ENCODE measurements at places on chromosomes 1 and 21.

DNA sequence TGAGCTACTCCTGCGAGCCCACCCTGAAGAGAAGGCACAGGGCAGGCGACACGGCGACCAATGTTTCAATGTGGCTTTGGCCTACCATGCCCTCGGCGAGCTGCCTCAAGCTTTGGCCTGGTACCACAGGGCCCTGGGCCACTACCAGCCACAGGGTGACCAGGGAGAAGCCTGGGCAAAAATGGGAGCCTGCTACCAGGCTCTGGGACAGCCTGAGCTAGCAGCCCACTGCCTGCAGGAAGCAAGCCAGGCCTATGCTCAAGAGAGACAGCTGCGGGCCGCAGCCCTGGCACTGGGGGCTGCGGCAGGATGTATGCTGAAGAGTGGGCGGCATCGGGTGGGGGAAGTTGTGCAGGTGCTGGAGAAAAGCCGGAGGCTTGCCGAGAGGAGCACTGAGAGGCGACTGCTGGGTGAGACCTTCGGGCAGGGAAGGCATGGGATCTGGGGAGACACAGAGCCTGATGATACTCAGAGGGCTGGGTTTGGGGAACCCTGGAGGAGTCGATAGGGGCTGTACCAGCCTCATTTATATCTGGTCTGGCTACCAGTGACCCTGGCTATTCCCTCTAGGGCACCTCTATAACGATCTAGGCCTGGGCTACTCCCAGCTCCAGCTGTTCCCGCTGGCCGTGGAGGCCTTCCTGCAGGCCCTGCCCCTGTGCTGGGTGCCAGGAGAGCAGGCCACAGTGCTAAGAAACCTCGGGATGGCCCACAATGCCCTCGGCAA is 2.3 kb downstream of the TTC24 start:
- no peak for DNase-seq

GRCh38 chr21:46347791-46348381 is 23.9 kb downstream of the PCNT start:
- no peak for DNase-seq

- DNase-seq: no peak
Measured at GRCh38 chr1:154772056-154772455, 98.0 kb downstream of the KCNN3 start.

DNA sequence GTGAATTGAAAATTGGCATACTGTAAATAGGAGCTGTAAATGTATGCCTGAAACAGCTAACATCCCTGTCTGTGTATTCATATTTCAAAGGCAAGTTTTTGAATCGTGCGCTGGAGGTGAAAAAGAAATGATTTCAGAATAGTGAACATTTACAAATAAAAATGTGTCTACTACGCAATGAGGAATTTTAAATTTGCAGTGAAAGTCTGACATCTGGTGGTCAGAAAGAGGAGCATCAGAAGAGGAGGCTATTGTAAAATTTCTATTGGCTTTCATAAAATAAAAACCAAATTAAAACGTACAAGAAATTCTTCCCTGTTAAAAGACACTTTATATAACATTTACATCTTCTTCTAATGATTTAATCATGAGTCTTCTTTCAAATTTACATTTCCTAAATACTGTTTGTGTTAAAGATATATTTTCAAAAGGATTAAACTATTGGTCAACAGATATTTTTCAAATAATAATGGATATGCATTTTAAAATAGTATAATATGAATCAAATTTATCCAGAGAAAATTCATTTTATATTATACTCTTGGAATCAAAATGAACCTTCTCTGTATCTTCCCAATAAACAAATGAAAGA is 113.7 kb upstream of the RRP15 start:
- no peak for DNase-seq

- no peak for DNase-seq
Measured at GRCh38 chr1:159921251-159921650, 4.1 kb downstream of the TAGLN2 start.

DNA sequence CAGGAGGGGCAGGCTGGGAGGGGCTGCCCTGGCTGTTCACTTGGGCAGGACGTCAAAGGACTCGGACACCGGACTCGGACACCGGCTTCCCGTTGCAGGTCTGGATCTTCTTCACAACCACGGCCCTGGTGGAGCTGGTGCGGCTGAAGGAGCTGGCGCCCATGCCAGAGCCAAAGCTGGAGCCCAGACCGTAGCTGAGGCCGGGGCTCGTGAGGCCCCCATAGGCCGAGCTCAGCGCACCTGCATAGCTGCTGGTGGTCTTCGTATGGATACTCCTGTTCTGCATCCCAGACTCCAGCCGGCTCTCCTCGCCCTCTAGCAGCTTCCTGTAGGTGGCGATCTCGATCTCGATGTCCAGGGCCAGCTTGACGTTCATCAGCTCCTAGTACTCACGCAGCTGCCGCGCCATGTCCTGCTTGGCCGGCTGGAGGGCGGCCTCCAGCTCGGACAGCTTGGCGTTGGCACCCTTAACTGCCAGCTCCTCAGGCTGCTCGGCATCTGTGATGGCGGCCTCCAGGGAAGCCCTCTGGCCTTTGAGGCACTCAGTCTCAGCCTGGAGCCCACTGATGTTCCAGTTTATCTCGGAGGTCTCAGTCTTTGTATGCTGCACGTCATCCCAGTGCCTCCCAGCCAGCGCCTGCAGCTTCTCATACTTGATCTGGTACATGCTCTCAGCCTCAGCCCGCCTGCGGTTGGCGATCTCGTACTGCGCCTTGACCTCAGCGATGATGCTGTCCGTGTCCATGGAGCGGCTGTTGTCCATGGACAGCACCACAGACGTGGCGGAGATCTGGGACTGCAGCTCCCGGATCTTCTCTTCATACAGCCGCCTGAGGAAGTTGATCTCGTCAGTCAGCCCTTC is 15.1 kb upstream of the KLF17 start:
- no peak for DNase-seq

DNA sequence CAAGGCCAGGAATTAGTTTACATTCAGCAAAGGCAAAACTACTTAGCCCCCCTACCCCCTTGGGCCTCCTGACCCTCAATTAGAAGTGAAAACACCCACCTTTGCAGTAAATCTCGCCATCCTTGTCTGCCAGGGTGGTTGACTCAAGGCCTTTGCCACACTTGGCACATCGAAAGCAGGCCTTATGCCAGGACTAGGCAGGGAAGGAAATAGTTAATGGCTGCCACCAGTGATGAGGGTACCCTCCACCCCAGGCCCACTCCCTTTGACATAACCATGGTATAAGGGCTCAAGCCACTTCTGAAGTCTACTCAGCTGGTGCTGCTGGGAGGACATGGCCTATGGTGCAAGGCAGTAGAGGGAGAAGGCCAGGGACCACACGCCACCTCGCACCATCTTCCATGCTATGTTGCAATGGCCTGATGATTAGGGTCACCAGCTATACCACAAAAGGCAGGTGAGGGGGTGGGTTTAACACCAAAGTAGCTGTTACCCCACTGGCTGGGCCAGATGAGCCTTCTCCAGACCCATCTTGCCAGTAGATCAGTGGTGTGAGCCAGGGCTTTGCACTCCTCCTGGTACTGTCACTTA is 16.3 kb upstream of the PHLDA3 start:
- no peak for DNase-seq

DNA sequence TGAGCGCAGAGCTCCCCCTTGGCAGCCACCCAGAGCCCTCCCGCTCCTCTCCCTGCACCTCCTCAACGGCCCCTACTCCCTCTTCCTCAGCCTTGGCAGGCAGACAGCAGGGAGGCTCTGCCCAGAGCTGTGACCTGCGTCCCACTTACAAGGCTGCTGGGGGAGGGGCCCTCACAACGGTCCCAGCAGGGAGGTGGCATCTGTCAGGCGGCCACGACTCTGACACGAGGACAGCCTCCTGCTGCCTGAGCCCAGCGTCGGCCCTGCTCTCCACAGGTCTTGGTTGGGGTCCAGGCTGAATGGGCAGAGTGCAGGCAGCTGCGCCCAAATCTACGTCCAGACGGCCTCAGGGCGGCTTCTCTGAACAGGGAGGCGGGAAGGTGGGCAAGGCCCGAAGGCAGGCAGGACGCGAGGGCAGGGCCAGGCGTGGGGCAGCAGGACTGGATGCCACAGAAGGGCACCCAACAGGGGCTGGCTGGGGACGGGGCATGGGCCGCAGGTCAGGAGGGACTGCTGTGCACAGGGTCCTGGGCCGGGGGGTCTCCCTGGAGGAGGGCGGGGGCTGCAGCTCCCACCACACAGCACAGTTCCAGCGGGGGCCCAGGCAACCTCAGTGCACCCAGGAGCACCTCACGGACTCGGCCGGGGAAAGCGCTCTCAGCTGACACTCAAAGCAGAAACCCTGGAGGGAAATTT is 7.5 kb downstream of the SLC19A1 start:
- DNase-seq: no peak

GRCh38 chr1:17665950-17666720 is 89.0 kb upstream of the ACTL8 start:
- DNase-seq: no peak

DNA sequence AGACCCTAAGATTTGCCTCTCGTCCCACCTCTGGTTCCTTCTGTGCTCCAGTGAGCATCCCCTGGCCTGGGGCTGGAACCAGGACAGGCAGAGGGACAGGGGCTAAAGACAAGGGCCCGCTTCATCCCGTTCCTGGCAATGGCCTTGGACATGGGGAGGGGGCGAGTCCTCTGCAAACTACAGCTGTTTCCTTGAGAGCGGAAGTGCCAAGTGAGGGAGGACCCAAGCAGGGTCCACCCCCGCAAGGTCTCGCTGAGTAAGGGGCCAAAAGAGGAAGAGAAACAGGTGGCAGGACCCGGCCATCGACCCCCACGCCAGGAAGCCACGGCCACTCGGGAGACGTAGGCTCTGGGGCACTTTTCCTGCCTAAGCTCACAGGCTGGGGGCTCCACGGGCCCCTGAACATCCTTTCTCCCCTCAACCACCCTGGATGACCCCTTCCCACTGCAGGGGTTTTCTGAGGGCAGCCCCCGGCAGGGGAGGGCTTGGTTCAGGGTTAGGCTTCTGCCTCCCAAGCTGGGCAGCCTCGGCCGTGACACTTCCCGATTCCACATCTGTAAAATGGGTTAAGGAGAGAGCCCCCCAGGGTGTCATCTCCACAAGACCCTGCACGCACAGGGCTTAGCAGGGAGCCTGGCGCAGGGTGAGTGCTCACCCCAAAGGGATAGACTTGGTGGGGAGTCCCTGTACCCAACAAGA is 17.9 kb upstream of the PLEKHG5 start:
- no peak for DNase-seq

GRCh38 chr1:22362626-22363402 is 88.8 kb upstream of the ZBTB40 start:
- no peak for DNase-seq

DNA sequence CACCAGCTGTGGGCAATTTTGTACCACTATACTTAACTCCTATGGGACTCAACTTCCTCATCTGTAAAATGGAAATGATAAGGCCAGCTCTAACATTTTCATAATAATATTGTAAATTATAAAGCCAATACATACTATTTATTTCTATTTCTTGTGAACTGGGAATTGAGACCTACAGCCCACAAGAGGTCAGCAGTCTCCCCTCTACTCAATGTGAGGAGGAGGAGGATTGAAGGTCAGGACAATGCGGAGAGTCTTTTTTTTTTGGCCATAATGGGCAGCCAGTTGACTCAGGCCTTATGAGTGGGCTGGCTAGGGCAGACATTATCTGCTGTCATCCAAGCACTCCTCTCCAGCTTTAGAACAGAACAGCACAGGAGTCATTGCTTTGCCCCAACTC is 90.5 kb downstream of the NUF2 start:
- DNase-seq: no peak

DNA sequence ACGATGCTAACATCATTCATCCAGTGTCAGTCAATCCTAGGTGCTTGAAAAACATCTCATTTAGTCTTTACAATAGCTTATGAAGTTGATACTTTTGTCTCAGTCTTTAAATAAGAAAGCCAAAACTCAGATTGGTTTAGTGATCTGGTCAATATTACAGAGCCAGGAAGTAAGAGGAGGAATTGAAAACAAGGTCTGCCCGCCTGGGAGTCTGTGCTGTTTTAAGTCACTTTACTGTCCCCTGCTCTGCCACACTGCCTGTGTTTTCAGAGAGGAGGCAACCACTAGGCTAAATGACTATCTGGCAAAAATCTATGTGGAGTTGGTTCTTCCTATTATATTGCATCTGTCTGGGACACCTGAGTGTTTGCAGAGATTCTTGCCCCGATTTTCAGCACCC is 62.3 kb downstream of the ST6GALNAC3 start:
- DNase-seq: no peak

- no peak for DNase-seq
Measured at GRCh38 chr1:178310685-178311105, 186.1 kb downstream of the CLEC20A start.

GRCh38 chr1:150080784-150081183 is 13.2 kb downstream of the VPS45 start:
- DNase-seq: no peak

DNA sequence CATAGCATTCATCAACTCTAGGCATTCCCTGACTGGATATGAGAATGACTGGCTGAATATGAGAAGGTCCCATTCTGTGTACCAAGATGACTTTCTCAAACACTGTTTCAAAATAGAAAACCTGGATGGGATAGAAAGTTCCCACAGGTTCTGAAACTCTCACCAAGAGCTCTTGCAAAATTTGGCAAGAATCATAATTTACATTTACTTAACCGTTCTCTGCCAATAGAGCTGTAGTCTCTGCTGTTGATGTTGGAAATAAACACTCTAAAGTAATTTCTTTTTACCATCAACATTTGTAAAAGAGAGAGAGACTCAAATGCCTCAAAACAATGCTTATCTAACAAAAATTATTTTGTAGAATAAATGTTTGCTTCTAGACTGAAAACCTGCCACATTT is 221.1 kb downstream of the LMO4 start:
- DNase-seq: no peak

- no peak for DNase-seq
Measured at GRCh38 chr21:30718239-30718909, at the start of gene KRTAP21-3. Gene KRTAP21-3 (minus strand): TSS chr21:30718777. CDS start chr21:30718759, 18 bp downstream.

DNA sequence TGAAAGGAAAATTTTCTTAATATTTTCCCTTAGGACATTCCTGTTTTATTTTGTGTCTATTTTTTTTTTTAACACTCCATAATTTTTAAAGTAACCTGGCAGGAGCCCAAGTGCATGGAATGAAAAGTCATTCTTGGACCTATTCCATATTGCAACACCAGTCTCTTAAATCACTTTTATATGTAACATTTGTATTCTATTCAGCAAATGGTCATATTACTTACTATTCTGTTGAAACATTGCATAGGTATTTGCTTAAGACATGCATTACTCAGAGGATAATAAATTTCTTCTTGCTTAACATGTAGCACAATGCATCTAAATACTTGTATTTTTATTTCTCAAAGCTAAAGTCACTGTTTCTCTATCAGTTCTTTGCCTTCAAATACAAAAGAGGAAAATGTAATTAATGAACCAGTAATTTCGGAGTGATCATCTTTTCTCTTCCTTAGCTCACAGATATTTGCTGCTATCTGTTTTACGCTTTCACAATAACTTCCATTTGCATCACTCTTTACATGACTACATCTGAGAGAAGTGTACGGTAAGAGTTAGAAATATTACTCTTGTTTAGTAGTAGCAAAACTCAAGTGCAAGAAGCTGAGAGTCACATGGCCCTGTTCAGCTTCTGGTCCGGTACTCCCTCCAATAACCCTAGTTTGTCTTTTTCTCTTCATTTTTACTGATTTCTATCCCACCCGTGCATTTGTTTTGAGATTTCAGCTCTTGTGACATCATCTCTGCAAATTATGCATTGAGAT is 394.8 kb downstream of the USP25 start:
- no peak for DNase-seq

Data from stimulated activated CD4-positive, alpha-beta T cell treated with anti-CD3 and anti-CD28 coated beads, Interleukin-15, amount 100 ng/mL, for 1 hour (primary cell).